Activated gamma-delta T cell (primary cell): ENCODE measurements at places on chromosomes 4 and X.

DNA sequence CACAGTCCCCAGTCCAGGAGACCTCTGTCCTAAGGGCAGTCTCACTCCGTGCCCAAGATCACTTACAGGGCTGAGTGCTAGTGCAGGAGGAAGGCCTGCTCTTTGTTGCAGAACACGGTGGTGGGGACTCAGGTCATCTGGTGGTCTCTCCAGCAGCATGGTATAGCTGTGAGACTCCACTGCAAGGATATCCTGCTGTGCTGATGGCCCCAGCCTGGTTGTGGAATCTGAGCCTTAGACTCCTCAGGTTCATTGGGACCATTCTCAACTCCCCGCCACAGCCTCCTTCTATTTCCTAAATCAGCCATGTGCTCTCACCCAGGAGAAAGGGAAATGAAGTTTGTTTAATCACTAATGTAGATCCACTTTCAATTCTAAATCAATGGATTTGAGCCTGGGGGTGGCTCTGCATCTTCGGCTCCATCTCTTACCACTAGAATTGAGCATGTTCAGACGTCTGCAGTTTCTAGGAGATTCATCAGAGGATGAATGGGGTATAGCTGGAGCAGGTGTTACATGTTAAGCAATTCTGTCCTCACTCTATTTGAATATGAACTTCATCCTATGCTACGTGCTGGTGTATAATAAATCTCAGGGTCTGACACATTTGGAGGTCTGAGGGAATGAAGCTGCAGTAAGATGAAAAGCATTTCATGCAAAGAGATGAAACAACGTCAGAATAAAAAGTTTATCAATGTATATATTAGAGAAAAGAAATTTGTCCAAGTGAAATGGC lies 189.2 kb downstream of the MGST2 start:
- no peak for DNase-seq

DNA sequence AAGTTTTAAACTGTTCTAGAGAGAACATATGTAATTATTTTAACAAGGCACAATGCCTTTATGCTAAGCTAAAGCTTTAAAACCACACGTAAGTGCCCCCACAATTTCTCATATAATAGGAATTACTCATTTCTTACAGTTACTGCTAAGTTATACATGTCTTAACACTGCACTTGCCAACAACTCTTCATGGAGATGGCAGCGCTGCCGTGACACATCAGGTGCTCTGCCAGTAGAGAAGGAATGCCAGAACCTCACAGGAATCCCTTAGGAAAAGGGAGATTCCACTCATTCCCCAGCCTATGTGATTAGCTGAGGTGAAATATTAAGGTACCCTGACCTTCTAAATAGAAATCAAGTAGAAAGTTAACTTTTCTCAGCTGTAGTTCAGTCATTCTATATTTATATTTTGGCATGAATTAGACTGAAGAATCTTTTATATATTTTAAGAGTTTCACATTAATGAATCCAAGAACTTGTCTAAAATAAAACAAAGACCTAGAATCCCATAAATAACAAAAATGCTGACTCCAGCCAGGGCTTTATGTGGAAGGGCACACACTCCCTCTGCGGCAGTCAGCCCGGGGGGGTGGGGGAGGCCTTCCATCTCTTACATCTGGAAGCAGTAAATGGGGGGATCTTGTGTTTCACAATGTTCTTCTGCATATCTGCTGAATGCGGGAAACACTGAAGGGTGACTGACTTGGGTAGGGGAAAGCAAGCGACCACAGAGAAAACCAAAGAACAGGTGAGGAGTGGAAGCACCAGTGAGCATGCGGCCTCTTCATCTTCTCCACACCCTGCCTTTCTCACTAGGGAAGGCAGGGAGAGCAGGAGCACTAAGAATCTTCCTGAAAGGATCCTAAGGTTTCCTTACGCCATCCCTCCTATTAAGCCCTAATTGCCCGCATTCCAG lies 23.7 kb downstream of the ACSL1 start:
- no peak for DNase-seq

GRCh38 chr4:15992167-15992485 lies 29.2 kb upstream of the FGFBP2 start:
- DNase-seq = no peak

DNA sequence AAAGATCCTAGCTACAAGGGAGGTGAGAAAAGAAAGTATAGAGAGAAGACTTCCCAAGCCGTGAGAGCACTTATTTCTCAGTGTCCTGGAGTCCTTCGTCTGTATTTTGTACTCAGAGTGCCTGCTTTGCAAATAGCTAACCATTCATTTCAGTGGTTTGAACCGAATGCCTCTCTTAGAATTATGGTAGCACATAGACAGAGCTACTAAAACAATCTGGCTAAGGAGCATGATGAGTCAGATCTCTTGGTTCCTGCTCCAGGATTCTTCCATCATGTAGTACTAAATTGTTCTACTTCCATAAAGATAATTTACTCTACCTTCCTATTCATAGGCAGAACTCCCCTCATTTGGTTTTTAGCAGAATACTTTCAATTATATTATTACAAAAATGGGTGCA lies 946.6 kb downstream of the STIM2 start:
- no peak for DNase-seq

GRCh38 chr4:5865896-5866599 lies 26.8 kb downstream of the CRMP1 start:
- DNase-seq = no peak

DNA sequence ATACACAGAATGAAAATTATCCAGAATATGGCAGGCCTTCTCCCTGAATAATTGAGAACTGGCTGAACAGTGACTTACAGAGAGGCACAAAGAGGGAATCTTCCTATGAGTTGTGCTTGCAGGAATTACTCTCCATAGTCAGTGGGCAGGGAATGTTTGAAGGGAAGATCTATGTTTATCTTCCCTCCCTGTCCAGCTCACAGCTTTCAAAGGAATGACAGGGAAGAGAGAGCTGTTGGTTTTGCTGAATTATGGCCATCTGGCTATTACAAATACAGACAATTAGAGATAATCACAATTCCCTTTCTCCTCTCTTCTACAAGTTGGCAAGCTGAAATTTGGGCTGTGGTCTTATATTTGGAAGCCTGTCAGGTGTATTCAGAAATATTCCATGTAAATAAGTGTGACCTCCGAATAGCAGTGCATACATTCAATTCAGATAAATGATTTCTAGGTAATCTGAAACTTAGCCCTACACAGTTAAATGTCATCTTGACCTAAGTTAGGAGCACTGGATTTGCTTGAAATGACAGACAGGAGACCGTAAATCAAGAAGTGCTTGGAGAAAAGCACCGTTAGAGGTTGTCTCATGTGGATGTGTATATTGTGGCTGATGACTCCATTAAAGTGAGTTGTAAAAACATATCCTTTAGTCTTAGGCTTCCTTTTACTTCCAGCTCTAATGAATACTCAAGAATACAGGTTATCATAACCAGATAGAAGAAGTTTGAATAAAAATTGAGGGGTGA lies 136.8 kb downstream of the C4orf33 start:
- DNase-seq = no peak

GRCh38 chr4:123516576-123516975 lies 120.0 kb downstream of the SPRY1 start:
- no peak for DNase-seq

DNA sequence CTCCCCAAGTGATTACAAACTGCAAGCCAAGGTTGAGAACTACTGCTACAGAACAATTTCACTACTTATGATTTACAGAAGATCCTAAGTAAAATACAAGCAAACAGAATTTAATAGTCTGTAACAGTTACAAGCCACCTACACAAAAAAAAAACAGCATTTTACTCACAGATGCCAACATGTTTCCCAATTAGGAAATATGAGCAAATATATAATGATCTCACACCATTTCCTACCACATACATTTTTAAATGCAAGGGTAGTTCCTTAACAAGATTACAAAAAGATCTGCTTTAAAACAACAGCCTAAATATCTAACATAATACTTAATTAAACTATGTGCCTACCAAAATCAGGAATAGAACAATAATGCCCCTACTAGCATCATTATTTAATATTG lies 63.4 kb downstream of the EFHC2 start:
- DNase-seq = no peak

DNA sequence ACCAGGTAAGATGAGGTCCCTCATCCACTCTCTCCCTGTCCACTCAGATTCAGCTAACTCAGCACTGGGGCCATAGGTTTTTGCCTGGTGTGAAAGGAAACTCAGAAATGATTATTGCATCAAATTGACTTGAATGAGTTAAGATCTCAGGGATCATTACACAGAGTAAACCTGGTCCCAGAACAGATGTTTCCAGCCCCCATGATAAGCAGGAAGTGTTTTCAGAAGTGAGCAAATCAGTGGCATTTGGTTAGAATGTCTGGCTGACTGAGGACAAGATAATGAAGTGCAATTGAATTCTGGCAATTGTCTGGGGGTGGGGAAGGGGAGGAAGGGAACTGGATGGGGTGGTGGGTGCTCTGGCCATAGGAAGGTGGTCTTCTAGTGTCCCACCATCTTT lies 108.0 kb downstream of the CHIC2 start:
- DNase-seq = no peak
